Caudate nucleus (tissue), 63 donors: ENCODE measurements at places on chromosomes 5 and 9.

DNA sequence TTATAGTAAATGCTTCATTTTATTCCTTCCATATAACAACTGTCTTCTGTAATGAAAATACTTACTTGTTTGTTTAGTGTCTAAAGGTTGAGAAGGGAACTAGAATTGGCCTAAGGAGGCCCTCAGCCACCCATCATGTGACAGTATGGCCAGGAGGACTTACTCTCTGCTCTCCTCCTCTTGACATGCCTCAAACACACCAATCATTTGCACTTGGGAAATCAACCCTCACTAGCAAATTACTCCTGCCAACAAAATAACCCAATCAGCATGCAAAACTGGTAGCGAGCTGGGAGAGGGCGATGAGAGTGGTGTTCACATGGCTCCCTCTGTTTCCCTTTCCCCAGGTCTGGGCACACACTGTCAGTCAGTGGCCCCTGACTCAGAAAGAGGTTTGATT lies 58.6 kb upstream of the MEF2C start:
- DNase-seq: no peak

- DNase-seq: no peak
Observed at GRCh38 chr5:126938466-126938865, 91.9 kb downstream of the MARCHF3 start.

DNA sequence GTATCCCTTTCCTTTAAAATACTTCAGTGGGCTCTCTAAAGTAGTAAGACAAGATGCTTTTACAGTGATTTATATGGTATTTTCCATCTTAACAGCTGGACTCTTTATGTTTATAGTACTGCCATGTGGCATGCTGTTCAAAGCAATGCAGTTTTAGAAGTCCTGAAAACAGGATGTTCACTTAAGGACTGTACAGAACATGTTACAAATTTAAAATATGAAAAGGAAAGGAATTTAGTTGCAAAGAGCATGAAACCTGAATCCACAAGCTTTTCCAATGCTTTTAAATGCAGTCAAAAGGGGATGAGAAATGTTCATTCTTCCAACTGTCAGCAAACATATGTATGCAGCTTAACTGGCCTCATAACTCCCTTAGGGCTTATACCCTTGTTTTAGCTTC lies 580.2 kb downstream of the EFNA5 start:
- DNase-seq: no peak

GRCh38 chr5:9112520-9113291 lies 433.2 kb downstream of the SEMA5A start:
- DNase-seq: no peak

- DNase-seq: no peak
Observed at GRCh38 chr5:142918959-142919635, 148.9 kb downstream of the ARHGAP26 start.

GRCh38 chr5:141867139-141867538 lies 11.1 kb downstream of the PCDH1 start:
- no peak for DNase-seq

DNA sequence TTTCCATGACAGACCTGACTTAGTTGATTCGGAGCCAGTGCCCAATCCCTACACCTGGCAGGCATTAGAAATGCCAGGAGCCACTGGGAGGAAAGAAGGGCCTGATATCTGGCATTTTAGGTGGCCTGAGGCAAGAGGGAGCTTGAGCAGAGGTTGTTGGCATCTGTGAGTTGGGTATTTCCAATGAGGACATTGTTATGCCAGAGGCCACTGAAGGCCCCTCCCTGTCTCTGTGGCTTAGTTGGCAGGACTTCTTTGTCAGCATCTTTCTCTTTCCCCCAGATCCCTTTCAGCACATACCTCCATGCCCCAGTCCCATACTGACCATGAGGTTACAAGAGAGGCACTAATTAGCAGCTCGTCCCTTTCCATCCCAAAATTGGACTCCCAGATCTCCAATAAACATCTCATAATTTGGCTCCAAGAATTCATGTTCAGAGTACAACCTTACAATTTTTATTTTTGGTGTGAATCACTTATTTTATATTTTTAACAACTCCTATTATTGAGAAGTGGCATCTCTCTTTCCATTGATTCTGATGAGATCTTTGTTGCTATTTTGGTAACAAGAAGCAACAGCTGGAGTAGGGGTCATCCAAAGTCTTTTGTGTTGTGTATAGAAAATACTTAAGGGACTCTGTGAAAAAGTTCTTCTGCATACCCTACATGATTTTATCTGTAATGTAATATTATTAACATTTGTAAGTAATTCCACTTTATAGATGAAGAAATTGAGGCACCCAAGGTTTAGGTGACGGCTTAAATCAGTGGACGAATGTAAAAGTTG lies 68.6 kb upstream of the MAP3K1 start:
- no peak for DNase-seq

- DNase-seq: no peak
Observed at GRCh38 chr9:122827761-122828093, 661 bp downstream of the PDCL start.

DNA sequence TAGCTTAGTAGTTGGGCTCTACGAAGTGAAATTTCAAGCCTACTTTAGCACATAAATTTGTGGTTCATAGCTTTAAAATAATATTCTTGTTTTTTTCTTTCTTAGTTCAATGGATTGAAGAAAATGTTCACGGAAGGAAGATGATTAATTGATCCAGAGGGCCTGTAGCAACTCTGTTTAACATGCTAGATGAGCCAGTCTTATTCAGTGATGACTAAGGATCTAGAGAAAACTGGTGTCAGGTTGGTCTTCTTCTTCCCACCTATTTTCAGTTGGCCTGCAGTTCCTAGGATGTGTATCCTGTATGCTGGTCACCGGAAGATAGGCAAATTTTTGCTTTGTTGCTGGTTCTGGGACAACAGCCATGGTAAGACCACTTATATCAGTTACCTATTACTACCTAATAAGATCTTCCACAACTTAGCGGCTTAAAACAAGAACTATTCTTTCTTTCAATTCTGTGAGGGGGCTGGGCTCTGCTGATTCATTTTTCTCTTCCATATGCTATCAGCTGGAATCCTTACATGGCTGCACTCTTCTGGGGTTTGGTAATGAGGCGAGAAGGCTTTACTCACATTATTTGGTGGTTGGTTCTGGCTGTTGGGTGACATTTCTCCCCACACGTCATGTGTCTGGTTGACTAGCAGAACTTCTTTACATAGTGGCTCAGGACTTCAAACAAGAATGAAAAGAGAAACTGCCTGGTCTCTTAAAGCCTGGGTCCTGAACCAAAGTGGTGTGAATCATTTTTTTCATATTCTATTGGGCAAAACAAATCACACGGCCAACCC lies 182.7 kb upstream of the ACTBL2 start:
- no peak for DNase-seq

- DNase-seq: no peak
Observed at GRCh38 chr9:5566054-5566618, 55.8 kb downstream of the PDCD1LG2 start.

DNA sequence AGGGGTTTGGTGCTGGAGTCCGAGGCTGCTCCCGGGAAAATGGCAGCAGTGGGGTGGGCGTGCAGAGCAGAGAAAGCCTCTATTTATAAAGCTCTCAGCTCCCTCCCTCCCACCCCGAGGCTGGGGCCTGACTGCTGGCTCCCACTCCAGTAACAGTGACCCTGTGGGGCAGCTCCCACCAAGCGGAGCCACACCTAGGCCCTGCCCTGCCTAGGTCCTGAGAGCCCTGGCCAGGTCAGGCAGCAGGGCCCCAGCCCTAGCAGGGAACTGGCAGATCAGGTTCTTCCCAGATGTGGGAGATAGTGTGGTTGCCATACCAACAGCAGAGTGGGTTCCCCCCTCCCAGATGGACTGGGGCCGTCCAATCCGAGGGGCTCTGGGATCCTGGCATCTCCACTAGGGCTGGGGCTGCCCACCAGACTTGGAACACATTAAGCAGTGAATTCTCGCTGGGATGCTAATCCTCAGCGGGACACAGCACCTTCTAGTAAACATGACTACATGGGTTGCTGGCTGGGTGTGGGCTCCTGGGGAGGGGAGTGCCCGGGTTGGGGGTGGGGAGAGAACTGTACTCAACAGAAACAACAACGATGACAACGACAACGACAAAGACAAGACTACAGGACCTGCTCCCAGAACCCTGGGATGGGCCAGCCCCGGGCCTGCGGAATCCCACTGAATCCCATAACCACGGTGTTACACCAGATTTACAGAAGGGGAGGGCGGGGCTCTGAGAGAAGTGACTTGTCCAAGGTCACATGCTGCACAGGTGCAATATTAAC lies 1.5 kb downstream of the SH3GLB2 start:
- no peak for DNase-seq

DNA sequence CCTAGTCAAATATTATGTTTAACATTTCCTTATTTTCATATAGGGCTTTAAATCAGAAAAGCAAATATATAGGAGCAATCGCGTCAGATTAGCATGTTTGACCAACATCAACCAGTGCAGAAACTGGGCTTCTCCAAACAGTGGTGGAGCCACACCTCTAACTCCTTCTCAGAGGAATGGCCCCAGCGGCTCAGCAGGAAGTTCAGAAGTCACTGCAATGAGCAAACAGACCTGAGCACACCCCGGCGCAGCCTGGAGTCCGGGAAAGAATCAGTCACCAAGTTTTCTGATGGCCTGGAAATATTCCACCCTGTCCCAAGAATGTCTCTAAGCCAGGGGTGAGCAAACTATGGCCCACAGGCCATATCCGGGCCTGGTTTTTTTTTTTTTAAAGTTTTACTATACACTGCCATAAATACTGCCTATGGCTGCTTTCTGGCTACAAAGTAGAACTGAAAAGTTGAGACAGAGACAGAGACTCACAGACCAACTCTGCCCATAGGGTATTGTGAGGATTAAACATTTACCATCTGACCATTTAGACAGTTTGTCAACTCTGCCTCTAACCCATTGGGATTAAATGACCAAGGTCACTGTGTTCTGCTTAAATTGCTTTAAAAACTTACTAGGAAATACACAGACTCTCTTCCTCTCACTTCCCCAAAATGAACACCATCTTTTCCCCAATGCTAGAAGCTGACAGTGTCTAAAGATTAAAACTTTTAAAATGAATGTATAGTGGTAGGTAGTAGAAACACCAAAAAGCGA lies 5.4 kb downstream of the GOLM1 start:
- DNase-seq: no peak

- no peak for DNase-seq
Observed at GRCh38 chr9:102434545-102434944, 560.6 kb upstream of the CYLC2 start.
